ENCODE measurements at places on chromosomes 1 and 21.
A peak's percentile ranks its signal among the peaks of the same experiment; 100 is the strongest.

- DNase-seq, result no peak
Observed at GRCh38 chr1:32876341-32877210, 5.9 kb upstream of the FNDC5 start.

DNA sequence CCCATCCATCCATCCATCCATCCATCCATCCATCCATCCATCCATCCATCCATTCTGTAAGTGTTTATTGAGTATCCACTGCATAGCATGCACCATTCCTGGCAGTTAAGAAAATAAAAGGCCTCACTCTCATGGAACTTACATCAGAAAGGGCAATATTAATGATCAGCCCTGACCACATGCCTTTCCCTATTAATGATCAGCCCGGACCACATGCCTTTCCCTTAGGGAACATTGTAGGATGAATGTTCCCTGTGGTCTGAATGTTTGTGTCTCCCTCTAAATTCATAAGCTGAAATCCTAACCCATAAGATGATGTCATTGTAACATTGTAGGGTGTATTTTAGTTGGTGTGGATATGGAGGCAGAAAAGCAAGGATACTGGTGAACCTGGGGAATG is 365.8 kb downstream of the KIF26B start:
- no peak for DNase-seq

DNA sequence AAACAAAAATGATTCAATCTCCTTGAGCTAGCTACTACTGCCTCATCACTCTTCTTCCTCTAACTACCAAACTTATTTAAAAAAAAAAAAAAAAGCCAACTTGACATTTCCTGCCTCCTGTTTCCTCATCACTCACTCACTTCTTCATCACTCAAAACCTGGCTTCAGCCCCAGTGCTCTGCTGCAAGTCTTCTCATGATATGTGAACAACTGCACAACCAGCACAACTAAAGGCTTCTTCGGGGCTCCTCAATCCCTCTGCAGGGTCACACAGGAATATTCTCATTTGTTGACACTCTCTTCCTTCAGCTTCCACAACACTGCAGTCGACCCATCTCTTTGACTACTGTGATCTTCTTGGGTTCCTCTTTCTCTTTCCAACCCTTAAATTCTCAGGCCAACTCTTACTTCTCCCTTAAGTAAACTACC is 7.6 kb downstream of the MTF1 start:
- DNase-seq, result no peak

- DNase-seq, result no peak
Observed at GRCh38 chr1:63643926-63644325, 50.7 kb downstream of the PGM1 start.

DNA sequence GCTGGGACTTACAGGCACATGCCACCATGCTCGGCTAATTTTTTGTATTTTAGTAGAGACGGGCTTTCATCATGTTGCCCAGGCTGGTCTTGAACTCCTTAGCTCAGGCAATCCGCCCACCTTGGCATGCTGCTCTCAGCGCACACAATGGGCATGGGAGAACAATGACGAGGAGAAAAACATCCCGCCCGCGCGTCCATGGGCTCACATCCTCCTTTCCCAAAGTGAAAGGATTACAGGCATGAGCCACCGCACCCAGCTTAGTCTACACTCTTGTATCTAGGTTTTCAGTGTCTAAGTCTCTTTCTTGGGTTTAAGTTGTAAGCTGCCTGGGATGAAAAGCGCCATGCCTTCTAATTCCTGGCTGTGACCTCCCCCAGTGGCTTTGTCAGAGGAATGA is 37.9 kb downstream of the CDK18 start:
- DNase-seq, result no peak

DNA sequence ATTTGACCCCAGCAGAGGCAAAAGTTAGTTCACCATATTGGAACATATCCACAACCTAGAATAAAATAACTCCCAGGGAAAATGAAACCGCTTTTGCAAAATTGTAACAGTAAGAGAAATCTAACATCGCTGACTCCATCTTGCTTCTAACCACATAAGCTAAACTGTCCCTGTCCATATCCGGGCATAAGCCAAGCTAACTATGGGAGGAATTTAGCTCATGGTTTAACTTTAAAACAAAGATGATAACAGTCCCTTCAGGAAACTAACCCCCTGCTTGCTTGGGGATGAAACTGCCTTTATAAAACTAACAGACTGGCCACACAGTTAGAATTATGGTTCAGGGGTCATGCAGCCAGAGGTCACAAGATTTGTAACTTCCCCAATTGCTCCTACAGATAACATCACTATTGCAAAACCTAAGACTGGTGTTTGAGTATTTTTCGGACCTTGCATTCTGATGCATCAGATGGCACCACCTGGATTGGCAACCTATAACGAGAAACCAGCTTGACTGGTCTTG is 46.3 kb downstream of the TESK2 start:
- no peak for DNase-seq

DNA sequence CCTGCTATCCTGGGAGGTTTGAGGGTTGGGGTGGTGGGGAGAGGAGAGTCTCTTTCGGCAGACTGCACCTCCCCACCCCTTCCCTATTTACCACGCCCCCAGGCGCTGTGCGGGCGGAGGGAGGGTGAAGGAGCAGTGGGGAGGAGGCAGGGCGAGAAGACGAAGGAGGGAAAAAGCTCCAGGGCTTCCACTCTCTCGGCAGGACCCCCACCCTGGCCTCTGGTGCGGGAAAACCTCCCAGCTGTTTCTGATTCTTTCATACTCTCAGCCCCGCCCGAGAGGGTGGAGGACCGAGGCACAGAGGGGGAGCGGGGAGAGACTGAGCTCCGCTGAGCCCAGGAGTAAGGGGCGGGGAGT is 866 bp upstream of the WNT2B start:
- DNase-seq, result no peak

GRCh38 chr1:182281541-182281940 is 110.0 kb downstream of the GLUL start:
- no peak for DNase-seq

GRCh38 chr1:88560621-88561020 is 123.5 kb upstream of the PKN2 start:
- no peak for DNase-seq

DNA sequence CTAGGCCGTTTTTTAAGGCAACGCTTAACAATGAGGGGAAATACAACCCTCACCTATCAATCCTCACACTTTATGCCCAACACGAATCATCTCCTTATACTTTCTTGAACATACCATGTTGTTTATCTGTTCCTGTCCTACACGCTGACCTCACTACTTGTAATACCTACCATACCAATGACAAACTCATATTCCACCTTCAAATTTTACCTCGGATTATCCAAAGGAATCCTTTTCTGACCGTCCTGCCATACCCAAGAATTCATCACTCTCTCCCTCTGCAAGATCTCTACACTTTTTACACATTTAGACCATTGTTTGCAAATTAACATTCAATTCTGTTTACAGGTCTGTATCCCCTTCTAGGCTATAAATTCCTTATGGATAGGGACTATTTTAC is 64.4 kb upstream of the GUCA2A start:
- no peak for DNase-seq

DNA sequence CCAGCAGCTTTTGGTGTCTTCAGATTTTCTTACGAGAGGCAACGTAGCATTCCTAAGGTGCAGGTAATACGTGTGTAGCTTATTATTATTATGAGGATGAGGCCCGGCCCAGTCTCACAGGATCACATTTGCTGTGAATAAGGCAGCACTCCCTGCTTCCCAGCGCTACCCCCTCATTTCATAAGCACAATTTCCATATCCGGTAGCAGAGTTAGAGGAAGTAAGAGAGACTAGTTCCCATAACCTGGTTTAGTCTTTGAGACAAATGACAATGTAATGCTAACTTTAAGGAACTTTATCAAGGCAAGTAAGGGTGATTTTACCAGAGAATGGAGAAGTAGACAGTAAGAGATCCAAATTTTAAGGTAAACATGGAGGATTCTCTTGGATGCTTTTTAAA is 14.6 kb upstream of the LMO4 start:
- DNase-seq, result no peak

DNA sequence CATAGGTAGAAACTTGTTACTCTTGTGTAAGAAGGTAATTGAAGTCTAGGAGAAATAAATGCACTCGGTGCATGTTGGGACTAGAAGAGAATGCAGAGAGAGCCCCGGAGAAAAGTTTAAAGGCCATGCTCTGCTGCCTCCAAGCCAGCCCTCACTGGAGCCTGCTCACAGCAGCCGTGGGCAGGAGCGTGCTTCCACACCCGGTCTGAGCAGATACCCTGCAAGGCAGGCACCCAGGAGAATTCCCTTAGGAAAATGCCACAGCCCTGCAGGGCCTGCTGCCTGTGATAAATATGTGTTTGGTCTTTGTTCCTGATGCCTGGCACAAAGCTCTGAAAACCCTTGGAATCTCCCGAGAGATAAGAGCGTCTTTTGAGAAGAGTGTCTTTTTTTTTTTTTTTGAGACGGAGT is 22.8 kb downstream of the C2CD2 start:
- DNase-seq, result no peak

GRCh38 chr1:40353082-40353481 is 20.4 kb upstream of the SMAP2 start:
- DNase-seq, result no peak

DNA sequence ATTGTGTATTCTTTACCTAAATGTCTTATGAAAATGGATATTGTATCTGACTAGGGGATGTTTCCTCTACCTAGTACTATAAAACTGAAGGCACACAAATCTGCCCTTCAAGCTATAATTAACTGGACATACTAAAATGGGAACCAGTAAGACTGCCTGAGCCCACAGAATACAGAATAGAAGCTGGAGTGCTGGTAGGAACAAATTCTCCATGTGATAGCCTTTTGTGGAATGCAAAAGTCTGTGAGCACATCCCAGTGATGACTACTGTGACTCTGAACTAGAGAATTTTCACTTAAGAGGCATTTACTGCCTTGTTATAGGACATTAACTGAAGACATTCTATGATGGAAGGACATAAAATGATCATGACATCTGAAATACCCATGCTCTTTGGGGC is 30.3 kb downstream of the KIFAP3 start:
- DNase-seq, result no peak

GRCh38 chr1:19110257-19110927 is 99.7 kb downstream of the UBR4 start:
- no peak for DNase-seq

DNA sequence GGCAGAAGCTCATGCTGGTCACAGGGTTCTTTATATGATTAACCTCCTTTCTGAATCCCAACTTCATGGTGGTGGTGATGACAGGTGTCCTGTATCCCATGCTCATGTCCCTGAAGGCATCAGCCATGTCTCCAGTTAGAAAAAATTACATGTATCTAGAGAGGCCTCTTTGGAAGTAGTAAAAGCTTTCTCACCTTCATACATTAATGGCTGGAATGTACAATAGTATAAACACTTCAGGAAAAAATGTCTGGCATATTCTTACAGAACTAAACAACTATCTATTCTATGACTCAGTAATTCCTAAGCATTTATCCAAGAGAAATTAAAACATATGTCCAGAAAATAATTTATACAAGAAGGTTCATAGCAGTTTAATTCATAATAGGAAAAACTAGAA is 34.0 kb downstream of the ADAM30 start:
- DNase-seq, result no peak

DNA sequence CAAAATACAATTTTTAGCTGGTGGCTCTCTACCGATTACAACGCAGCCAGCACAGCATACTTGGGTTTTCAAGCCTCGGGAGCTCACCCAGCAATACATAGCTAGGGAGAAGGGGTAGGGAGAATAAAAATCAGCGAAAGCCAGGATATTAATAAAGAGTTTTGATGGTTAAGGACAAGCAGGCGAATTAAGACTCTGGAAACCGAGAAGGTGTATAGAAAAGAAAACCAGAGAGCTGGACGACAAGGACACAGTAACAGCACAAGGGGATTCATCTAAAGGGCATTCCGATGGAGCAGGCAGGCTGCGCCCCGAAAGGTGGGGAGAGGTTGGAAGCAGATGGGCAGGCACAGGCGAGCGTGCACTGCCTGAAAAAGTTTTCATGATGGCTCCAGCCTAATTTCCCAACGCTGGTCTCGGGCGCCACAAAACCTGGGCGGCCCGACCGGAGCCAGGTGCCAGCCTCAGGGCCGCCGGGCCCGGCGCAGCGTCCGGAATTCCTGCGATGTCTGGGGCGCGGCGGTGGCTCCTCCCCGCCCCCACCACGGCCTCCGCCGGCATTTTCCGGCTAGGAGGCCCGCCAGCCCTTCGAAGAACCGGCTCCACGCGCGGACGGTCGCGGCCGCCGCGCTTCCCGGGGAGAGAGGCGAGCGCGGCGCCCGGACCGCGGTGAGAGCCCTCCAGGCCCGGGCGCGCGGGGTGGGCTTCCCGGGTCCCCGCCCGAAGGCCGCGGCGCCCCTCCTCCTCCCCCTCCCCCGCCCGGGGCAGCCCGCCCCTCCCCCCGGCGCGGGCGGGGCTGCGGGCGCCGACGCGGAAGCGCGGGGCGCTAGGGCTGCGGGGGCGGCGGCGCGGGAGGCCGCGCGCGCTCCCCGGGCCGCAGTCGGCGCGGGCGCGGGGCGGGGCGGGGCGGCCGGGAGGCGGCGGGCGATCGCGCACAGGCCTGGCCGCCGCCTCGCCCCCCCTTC is 774 bp upstream of the DYRK1A start:
- no peak for DNase-seq

DNA sequence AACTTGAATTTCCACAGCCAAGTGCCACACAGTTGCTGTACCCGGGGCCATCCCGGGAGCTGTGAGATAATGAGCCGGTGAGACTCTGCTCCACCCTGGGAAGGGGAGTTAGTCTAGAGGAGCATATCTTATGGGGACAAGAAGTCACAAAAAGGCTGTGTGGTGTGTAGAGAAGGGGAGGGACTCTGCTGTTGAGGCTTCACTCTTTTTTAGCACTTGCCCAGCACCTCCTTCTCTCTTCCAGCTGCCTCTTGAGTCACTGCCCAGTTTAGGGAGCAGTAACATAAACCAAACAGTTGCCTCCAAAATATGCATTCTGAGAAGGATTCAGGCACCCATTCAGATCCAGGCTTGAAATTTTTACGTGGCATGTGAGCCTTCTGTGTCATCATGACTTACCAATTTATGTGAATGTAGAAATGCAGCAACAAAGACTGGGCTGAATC is 744 bp upstream of the WDR26 start:
- DNase-seq, result peak; percentile 38

- peak; percentile 20 for DNase-seq
Observed at GRCh38 chr1:88104236-88104635, 579.8 kb upstream of the PKN2 start.

DNA sequence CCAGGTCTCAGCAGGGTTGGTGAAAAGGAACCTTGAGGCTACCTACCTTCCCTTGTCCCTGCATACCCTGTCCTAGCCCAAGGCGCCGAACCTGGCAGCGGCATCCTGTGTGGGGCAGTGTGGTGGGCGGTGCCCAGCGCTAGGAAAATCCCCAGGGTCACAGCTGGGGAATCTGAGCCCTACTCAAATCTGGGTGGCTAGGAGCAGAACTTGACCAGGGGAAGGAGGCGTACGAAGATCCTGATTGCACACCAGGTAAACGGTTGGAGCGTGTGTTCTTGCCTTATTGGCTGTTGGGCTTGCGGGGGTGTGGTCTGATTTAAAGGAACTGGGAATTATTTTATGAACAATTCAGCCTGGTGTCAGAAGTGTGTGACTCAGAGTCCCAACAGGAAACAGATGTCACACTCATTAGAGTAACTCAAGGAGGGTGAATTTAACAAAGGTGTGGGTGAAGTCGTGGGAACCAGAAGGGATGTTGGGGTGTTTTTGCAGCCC is 118.6 kb downstream of the LRIG2 start:
- no peak for DNase-seq
